ENCODE measurements at places on chromosomes 4 and X.

GRCh38 chr4:120088507-120088906, 21.9 kb upstream of the MAD2L1 start:
- DNase-seq: no peak

GRCh38 chrX:106716004-106716403, 10.5 kb upstream of the RNF128 start:
- no peak for DNase-seq

DNA sequence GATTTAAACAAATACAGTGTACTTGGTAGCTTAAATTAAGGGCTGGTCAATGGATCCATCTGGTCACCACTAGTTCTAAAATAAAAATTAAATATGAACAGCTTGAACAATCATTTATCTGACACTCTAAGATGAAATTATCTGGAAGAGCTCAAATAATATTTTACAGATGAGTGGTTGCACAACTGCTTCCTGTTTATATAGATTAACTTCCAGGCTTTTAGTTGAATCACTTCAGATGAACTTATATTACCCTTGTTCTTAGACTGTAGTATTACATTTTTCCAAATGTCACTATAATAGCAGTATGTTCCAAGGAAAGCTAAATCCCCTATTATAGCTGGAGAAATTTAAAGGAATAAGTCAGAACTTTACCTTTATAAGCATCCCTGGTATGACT, 92.4 kb upstream of the SMIM10 start:
- peak; percentile 2 for DNase-seq

DNA sequence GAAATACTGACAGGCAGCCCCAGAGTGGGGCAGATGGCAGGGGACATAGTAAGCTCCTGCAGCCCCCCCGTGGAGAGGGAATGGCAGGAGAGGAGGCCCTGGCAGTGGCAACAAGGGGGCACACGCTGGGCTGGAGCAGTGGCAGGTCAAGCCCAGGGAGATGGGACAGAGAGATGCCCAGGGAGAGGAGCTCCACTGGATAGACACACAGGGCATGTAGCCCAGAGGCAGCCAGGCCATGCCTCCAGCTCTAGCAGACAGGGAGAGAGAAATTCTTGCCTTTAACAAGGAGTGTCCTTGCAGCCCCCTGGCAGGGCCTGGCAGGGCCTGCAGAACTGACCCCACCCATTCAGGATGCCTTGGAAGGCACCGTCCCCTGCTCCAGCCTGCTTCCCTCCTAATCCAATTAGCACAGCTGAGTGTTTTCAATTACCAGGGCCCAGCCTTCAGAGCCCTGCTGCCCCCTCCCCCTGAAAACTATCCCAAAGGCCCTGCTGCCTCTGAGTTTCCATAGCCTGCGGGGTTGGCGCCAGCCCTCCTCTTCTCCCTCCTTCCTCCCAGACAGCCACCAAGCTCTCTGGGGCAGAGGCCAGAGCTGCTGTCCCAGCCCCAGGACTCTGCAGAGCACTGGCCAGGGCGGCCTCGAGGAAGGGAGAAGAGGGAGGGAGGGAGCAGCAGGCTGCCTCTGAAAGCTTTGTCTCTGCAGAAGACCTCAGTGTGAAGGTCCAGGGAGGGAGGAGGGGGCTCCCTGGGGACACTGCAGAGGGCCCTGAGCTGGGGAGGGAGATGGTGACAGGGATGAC, 12.5 kb downstream of the L1CAM start:
- no peak for DNase-seq

DNA sequence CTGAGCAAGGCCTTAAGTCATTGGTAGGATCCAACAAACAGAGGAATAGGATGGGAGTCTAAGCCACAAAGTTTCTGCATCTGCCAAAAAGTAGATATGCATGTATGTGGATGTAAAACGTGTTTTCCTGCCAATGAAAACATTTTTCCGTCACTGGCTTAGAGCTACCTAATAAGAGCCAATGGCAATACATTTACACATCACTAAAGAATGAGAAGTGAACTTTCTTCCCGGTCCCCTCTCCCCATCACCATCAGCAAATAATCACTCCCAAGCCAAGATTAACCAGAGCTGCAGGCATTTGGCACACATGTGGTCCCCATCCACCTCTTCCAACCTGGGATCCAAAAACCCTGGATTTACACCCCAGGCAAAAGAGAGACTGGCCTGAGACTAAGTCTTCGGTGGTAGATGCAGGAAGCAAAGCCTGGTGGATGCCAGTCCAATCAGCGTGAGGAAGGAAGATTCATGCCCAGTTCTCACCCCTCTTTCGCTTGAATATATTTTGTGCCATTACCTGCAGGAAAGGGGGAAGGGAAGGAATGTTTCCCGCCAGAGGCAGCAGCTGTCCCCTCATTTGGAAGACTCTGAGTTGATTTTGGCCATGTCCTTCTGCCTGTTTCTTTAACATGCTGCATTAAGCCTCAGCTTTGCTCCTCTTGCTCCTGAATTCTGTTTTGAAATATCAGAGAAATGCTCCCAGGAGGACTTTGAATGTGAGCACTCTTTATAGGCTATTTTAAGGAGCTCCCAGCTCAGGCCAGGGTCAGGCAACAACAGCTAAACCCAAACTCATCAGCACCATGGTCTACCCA, 131.4 kb downstream of the CHIC2 start:
- no peak for DNase-seq

DNA sequence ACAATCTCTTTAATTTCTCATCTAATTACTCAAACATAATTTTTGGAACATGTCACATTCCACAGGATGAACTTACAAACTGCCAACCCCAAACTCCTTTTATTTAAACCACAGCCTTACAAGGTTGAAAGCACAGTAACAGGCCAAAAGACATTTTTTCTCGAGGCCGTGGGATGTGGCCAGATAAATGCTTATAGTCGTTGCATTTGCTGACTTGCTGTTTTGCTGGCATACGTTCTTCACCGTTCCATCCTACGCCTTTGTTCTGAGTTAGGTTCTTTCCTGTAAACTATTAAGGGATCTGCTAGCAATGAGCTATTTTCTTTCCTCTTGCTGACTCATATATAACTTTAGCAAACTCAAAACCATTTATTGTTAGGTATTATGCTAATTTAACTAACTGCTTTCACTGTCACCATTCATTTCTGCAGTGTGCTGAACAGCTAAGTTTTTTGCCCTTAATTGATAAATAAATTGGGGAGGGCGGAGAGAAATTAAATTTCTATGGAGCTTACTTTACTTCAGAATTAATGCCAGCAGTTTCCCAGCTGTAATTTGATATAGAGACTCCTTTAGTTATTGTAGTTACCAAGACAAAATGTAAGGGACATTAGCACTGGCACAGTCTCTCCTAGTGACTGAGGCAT, 135.1 kb upstream of the PACRGL start:
- no peak for DNase-seq

DNA sequence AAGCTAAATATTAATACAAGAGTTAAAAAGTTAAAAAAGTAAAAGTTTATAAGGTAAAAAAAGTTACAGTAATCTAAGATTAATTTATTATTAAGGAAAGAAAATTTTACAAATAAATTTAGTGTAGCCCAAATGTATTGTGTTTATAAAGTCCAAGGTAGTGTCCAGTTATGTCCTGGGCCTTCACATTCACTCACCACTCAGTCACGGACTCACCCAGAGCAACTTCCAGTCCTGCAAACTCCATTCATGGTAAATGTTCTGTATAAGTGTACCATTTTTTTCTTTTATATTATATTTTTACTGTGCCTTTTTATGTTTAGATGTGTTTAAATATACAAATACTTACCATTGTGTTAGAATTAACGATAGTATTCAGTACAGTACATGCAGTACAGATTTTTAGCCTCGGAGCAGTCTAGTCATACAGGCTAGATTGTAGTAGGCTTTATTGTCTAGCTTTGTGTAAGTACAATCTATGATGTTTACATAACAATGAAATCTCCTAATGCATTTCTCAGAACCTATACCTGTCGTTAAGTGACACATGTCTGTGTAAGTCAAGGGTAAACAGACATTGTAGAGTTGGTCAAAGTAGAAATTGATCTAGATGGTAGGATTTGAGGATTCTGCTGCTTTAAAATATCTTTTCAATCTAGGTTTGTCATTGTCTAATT, 197.7 kb downstream of the GC start:
- DNase-seq: no peak

Measured in suppressor macrophage (primary cell).